Cortex of kidney (tissue), 1 donor: ENCODE measurements at places on chromosomes 12 and 14.

DNA sequence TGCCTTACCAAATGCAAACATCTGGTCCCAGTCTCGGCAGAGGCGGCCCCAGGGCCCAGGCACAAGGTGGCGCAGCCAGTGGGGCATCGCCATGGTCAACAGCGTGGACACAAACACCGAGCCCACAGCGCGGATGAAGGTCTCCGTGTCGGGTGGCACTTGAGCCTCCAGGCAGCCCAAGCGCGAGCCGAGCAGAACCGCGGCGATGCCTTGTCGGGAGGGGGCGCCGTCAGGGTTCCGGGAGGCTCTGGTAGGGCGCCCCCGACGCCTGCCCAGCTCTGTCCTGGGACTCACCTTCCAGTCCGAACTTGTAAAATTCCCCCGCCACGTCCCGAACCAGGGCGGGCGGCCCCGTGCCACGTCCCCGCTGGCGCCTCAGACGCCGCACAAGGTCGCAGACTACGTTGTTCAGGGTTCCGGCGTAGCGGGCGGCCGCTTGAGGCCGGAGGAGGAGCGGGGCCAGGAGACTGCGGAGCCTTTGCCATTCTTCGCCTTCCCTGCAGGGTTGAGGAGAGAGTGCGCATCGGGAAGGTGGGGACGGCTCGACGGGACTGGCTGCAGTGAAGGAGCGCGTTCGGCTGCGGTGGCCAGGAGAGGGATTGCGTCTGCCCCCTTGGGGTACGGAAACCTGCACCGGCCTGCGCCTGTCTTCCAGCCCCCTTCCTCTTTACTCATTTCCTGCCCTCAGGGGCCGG, 1.7 kb downstream of the CYP27B1 start:
- no peak for DNase-seq

DNA sequence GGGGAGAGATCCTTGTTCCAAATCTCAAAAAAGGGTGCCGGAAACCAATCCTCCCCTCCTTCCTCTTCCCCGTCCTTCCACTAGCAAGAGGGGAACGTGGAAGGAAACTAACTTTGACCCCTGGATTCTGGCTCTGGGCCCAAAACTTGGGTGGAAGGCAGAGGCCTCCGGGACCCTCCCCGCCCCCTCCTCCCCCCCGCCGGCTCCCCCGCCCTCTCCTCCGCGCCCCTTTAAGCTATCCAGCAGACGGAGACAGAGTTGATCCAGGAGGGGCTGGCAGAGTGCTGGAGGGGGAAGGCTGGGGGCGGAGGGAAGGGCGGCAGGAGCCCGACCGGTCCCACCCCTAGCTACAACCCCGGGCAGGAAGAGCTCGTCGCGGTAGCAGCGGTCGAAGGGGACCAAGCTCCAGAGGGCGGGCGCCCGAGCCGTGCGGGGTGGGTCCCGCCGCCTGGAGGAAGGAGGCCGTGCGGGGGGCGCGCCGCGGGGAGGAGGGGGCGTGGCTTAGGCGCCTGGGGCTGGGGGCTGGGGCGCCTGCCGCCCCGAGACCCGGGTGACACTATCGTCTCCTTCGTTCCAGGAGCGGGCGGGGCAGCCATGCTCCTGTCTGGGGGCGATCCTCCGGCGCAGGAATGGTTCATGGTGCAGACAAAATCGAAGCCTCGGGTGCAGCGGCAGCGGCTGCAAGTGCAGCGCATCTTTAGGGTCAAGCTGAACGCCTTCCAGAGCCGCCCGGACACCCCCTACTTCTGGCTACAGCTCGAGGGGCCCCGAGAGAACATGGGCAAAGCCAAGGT, at the start of gene NYNRIN:
TSS of gene NYNRIN (plus strand) at position 351 of the 794 bp plus-strand sequence. CDS start at position 595, 244 bp downstream.
- DNase-seq: no peak

DNA sequence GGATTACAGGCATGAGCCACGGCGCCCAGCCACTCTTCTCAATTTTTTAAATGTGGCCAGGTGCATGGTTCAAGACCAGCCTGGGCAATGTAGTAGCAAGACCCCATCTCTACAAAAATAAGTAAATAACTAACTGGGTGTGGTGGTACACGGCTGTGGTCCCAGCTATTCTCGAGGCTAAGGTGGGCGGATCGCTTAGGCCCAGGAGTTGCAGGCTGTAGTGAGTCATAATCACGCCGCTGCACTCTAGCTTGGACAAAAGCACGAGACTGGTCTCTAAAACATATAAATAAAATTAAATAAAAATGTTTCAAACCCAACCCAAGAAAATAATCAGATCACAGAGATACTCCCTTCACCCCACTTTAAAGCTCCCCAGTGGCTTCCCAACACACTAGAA, 8.9 kb downstream of the KDM2B start:
- DNase-seq: no peak

- DNase-seq: no peak
Measured at GRCh38 chr12:47276621-47277309, 197.0 kb upstream of the AMIGO2 start.

DNA sequence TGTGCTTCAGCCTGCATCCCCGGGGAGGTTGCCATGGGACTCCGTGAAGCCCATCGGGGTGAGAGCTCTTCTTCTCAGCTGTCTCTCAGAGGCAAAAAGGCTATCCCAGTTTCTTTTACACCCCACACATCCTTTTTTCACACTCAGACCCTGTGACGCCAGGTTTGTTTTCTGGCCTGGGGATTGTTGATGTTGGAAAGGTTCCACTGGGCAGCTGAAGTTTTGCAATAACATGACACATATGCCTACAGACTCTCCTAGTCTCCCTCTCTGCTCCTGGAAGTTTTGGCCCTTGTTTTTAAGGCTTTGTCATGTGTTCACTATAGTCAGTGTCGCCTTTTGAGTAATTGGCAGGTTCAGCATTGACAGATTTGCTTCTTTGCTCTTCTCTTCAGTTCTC, 118.6 kb downstream of the SMOC1 start:
- no peak for DNase-seq

DNA sequence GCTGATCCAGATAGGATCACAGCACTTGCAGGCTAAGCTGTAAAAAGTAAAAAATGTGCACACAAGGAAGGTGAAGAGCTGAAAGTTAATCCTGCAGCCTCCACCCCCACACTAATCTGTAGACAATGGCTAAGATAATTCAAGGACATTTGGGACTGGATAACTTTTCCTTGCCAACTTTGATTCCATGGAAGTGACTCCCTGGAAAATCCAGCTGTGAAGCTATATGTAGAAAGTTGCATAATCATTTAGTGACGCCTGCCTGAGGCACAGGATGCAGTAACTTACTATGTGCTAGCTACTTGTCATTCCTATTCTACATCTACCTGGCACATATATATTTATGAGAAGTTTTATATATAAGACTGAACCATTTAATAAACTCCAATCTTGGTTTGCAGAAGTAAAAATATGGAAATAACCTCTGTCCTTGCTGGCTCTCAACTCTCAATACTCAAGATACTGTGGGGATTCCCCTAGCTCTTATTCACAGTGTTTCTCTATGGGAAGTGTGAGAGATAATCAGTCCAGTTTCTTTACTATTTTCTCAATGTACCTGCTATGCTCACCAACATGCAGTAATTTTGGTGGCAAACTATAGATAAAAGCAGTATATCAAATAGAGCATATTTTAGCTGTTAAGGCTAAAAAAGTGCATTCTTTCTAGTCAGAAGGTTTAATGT, 14.8 kb downstream of the LDHB start:
- no peak for DNase-seq

- DNase-seq: no peak
Measured at GRCh38 chr12:112537710-112538396, 119.1 kb downstream of the PTPN11 start.

DNA sequence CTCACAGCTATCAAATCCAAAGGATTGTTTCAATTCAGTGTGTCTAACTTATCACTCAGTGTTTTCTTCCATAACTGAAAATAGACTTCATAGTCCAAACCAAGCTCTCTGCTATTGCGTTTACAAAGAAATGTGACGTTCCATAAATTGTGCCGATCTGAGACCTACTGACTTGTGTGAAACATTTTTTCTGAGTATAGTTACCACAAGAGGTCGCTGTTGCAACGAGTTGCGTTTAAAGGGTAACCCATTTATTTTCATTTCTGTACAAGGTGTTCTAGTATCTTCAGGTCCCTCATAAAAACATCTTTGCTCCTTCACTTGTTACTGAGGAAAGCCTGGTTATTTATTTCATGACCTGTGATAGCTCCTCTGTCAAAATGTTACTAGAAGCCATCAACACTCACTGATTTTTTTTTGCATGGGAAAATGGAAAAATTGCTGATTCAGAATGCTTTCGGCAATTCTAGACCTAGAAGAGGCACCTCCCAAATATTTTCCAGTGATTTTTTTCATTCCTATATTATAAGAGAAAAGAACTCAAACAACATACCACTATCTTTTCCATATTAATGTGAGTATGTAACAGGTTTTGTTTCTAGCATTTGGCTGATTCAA, 60.9 kb upstream of the OR4E1 start:
- no peak for DNase-seq
